ENCODE measurements at places on chromosomes 7 and 10.

DNA sequence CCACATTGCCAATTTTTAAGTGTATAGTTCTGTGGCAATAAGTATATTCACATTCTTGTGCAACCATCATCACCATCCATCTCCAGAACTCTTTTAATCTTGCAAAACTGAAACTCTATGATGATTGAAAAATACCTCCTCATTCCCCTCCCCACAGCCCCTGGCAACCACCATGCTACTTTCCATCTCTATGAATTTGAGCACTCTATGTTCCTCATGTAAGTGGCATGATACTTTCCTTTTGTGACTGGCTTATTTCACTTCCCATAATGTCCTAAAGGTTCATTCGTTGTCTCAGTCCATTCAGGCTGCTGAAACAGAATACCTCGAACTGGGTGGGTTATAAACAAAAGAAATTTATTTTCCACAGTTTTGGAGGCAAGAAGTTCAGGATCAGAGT, 23.4 kb upstream of the EGR2 start:
- no peak for DNase-seq

GRCh38 chr7:155489862-155490696, 32.1 kb downstream of the EN2 start:
- no peak for DNase-seq

DNA sequence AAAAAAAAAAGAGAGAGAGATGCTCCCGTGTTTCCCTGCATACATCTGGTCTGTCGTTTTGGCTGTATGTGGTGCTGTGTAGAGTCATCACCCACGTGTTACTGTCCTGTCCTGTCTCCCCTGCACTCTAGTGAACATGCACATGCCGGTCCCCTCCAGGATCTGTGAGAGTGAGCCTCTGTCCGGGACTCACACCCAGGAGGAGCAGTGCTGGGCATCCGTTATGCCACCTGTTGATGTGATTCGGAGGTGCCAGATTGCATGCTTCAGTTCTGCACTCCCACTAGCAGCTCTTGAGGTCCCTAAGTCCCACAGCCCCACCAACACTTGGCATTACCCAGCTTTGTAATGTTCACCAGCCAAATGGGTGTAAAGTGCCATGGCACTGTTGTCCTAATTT, 16.4 kb downstream of the GHRHR start:
- no peak for DNase-seq

DNA sequence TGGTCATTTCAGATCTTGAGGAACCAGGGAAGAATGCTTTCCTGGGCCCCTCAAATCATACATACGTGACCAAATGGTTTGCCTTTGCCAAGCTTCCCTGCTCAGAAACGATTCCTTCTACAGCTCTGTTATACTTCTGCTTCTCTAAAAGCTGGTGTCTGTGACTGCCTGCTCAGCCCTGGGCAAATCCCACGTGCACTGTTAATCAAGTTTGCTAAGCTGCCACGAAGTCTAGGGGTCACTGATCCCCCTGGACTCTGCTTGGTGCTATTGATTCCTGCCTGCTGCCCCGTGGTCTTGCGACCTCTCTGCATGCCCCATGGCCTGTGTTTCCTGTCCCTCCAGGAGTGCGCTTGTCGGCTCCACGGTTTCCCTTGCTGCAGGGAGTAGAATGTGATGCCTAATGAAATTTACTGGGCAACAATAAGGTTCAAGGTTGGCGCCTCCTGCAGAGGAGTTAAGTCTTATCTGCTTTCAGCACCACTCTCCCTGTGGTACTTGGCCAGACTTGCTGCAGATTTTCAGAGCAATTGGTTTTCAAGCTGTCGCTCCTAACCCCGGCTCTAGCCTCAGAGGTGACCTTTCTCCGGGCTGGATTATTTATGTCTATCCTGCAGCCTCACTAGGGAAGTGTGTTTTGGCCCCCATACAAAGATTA, 201.6 kb upstream of the FZD8 start:
- DNase-seq = no peak

DNA sequence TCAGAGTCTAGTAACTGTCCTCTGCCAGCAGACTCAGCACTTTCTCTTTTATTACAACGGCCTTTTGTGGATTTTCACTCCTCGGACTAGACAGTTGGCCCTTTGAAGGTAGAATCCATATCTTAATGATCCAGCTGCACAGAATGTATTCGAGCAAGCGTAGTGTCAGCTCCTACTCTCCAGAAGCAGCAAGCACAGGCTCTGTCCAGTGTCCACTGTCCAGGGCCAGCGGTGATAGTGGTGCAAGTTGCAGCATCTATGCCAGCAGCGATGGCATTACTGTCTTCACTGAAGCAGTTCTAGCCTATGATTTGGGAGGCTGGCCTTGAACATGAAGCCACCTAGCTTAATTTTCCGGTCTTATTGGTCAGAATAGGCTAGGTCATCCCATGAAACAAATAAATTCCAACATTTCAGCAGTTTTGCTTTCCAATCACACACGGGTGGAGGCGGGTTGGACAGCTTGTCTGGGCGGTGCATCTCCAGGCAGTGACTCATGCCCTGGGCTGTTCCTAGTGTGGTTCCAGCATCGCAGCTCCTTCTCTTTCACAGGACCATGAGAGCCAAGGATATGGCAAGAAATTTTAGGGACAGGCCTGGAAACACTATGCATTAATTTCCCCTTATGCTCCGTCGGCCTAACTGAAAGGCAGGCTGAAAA, 108.6 kb upstream of the KCNMA1 start:
- DNase-seq = no peak

DNA sequence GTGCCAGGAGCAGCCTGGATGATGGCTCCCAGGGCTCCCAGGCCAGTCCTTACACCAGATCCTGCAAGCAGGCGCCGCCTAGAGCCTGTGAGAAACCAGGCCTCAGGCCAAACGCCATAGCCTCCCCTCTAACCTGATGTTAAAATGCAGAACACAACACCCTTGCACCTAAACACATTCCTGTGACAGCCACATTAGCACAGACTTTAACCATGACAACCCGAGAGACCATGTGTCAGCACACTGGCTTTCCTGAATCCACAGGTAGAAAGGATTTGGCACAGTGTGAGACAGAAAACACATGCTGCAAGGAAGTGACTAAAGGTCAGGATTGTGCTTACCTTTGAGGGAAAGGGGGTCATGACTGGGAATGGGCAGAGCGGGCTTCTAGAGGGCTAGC, 59.9 kb downstream of the SGMS1 start:
- no peak for DNase-seq

GRCh38 chr7:80458822-80459725, 52.8 kb downstream of the GNAT3 start:
- DNase-seq = no peak

DNA sequence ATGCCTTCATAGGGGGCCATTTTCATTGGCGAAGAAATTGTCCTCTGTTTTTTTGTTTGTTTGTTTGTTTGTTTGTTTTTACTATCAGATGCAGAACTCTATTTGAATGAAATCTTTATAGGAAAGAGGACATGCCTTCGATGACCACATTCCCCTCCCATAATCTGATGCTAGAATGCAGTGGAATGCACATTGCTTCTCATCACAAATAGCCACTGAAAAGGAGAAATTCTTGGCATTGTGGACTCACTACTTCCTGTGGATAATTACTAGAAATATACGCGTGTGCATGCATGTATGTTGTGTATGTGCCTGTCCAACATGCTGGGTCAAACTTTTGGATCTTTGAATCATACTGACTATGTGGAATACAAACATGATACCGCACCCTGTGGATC, 70.5 kb upstream of the SFMBT2 start:
- DNase-seq = no peak

DNA sequence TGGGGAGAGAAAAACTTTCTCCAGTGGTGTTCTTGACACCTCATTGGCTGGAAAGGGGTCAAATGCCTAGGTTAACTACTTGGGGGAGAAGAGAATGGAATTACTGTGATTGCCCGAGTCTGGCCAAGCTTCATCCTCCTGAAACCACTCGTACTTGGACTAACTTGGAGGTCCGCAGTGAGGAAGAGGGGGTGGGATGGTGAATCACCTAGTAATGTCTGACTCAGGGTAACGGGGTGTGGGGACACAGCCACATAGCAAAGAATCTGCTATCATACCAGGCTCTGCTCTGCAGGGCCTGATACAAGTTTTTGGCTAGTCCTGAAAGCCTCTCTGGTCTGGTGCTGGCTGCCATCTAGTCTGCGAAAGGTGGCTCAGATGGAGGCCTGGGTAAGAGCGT, 190.9 kb downstream of the RPS24 start:
- no peak for DNase-seq
